ENCODE measurements at places on chromosomes 1 and 21. TPM values are rescaled to one million over a fixed set of nuclear protein-coding genes. Genes with fewer than 3 reads are reported as not detected.

DNA sequence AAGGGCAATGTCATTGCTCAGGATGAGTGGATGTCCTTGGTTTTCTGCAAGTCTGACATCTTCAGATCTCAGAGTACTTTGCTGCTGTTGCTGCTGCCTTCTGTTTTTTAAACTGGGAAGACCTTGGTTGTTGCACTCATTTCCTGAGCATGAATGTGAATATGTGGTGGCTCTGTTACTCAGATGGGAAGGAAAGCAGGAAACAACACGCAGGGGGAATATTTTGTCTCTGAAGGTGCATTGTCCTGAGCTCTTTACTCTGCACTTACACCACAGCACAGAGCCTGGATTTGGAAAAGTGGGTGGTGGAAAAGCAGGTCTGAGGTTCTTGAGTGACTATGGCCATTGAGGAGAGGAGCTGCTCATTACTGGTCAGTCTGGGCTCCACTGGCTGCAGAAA lies 36.3 kb downstream of the PTGFRN start:
- no peak for DNase-seq
- no peaks in the 10 kb centered on the region for H3K27me3 ChIP-seq
- H3K4me1 ChIP-seq: no peaks in the 10 kb centered on the region
- peaks cover 2% of the 10 kb centered on the region for H3K36me3 ChIP-seq

DNA sequence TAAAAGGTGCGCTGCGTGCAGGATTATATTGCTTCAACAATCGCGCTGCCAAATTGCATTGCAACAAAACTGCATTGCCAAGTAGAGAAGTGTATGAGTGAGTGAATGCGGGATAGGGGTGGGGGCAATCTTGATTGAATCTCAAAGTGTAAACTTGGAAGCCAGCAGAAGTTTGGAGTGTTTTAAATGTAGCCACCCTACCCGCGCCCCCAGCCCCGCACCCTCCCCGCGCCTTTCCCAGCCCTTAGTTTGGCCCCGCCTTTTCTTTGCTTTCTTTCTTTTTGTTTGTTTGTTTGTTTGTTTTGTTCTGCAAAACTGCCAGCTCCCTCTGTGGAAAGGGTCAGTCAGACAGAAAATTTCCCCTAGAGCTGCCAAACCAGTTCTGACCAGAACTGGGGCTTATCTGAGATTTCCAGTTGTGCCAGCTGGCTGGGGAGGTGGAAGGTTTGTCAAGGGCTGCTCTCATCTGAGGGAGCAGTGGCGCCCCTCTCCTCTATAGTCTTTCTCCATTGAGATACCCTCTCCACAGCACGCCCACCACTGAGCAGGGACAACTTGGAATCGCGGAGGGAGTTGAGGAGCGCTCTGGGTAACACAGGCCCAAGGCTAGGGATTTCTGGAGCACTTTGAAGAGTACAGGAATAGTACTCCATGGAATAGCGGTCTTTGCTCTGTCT lies 666 bp upstream of the BEND5 start:
- H3K27me3 ChIP-seq: no peaks in the 10 kb centered on the region
- H3K4me3 ChIP-seq: peak overlapping the region; percentile 97
- no peaks in the 10 kb centered on the region for H3K36me3 ChIP-seq
- H3K4me1 ChIP-seq: peaks cover 1% of the 10 kb centered on the region
- no peak for DNase-seq
- peak overlapping the region; percentile 17 for H3K27ac ChIP-seq

DNA sequence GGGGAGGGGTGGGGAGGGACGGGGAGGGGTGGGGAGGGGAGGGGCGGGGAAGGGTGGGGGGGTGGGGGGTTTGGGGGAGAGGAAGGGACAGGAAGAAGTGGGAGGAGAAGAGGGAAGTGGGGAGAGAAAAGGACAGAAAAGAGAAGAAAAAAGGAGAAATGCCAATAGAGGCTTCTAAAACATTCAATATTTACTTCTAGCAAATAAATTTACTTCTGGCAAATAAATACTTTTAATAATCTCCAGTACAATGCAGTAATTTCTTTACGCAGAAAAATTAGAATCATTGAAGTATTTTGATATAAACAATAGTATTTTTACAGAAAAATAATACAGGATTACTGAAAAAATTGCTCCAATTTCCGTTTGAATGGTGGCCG lies 9.4 kb upstream of the GPR161 start:
- no peaks in the 10 kb centered on the region for H3K36me3 ChIP-seq
- no peak overlapping the region for H3K27ac ChIP-seq
- no peak for DNase-seq
- no peaks in the 10 kb centered on the region for H3K27me3 ChIP-seq

Gene KRTAP19-3
- not detected for total RNA-seq

DNA sequence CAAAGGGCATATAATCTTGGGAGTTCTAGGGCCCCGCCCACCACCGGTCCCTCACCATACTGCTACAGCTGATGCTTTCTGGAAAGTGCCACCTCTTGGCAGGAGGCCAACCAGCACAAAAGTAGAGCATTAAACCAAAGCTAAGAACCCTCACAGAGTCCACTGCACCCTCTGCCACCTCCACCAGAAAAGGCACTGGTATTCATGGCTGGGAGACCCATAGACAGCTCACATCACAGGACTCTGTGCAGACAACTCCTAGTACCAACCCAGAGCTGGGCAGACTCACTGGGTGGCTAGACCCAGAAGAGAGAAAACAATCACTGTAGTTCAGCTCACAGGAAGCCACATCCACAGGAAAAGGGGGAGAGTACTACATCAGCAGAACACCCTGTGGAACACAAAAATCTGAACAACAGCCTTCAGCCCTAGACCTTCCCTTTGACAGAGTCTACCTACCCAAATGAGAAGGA lies 10.8 kb downstream of the THEM4 start:
- H3K4me3 ChIP-seq: no peak overlapping the region
- no peaks in the 10 kb centered on the region for H3K36me3 ChIP-seq
- no peak for DNase-seq
- H3K27ac ChIP-seq: no peak overlapping the region

GRCh38 chr21:45281411-45282282 lies 6.0 kb downstream of the POFUT2 start:
- no peaks in the 10 kb centered on the region for H3K27me3 ChIP-seq
- H3K4me1 ChIP-seq: no peaks in the 10 kb centered on the region
- no peak overlapping the region for H3K27ac ChIP-seq
- DNase-seq: no peak
- H3K4me3 ChIP-seq: no peak overlapping the region

DNA sequence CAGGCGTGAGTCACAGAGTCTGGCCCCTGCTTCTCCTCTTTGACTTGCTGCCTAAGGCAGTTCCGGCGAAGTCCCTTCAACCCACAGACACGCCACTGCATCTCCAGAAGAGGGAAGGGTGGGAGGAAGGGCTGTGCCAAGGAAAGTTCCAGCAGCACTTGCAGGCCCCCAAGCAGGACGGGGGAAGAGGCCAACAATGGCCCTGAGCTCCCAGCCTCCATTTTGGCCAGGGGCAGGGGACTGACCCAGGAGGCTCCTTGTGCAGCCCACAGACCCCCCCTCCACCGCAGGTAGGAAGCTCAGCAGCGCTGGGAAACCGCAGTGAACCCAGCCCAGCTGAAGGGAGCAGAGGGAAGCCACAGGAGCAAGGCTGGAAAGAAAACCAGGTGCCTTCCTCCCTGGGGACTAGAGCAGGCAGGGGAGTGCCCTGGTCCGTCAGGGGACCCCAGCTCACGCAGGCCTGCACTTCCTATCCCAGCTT lies 35.4 kb downstream of the ACOT7 start:
- peaks cover 2% of the 10 kb centered on the region for H3K4me1 ChIP-seq
- H3K27me3 ChIP-seq: no peaks in the 10 kb centered on the region
- no peak overlapping the region for H3K27ac ChIP-seq
- no peak overlapping the region for H3K4me3 ChIP-seq

GRCh38 chr1:104476126-104476525 lies 726.4 kb downstream of the AMY1C start:
- no peaks in the 10 kb centered on the region for H3K27me3 ChIP-seq
- H3K36me3 ChIP-seq: no peaks in the 10 kb centered on the region
- no peak overlapping the region for H3K4me3 ChIP-seq
- H3K27ac ChIP-seq: no peak overlapping the region

Gene DISC1
- 10.9 TPM for total RNA-seq

DNA sequence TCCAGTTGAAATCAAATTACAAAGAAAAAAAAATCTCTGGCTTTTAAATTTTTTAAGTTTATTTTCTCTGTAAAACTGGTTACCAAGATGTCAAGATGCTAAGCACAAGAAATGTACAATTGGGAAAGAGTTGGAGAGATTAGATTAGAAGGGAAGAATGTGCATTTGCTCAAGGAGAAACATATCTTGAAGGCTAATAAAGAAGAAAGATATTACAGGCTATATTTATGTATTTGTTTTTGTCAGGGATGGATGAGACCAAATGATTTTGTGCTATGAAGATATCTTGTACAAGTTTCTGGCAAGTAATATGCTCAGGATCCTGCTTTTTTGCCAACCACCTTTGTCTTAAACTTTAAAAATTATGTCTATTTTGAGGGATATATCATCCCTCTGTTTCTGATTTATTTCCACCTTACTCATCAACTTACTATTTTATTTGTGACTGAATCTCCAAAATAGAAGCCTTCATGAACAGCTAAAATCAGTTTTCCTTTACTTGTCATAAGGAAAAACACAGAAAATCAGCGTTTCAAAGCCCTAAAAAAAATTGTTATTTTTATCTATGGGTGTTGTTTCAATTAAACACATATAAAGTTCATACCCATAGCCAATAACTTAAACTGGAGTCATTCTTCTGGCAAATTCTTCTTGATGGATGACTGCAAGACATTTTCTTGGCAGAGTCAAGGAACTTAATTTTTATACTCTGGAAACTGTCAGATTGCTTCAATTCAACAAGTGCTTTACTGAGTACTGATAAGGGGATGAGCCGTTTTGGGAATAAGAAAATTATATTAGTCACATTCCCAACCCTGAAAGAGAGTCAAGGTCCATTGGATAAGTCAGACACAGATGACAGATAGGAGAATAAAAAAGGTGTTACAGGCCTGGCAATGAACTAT lies 141.8 kb downstream of the CTH start:
- no peaks in the 10 kb centered on the region for H3K27me3 ChIP-seq
- H3K36me3 ChIP-seq: no peaks in the 10 kb centered on the region

- no peaks in the 10 kb centered on the region for H3K36me3 ChIP-seq
- DNase-seq: no peak
- no peak overlapping the region for H3K27ac ChIP-seq
- no peaks in the 10 kb centered on the region for H3K4me1 ChIP-seq
Observed at GRCh38 chr21:37348664-37349063, 17.9 kb upstream of the DYRK1A start.

Gene LAMB3
- 3.9 TPM for total RNA-seq

Gene FCAMR
- not detected for total RNA-seq

- H3K36me3 ChIP-seq: no peaks in the 10 kb centered on the region
- no peak for DNase-seq
- no peak overlapping the region for H3K4me3 ChIP-seq
- H3K27me3 ChIP-seq: no peaks in the 10 kb centered on the region
- H3K27ac ChIP-seq: no peak overlapping the region
Observed at GRCh38 chr1:207691841-207692240, 46.9 kb downstream of the CR1L start.

Gene SLC44A3
- 3.3 TPM for total RNA-seq

Gene CD5L
- total RNA-seq: not detected

DNA sequence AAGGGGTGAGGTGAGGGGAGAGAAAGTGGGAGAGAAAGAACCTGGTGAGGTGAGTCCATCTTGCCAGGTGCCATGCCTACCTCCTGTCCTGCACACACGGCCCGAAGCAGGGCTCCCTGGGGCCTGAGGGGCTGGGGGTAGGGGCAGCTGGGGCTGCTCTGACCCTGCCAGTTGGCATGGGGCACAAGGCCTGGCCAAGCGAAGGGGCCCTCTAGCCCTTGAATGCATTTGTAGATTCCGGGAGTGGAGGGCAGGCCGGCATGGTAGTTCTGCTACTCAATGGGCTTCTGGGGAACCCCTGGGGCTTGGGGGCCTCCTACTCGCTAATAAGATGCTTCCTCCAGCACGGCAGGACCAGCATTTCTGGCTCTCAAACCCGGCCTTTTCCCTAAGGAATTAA lies 3.6 kb upstream of the PRDM16 start:
- H3K4me1 ChIP-seq: no peaks in the 10 kb centered on the region
- DNase-seq: no peak
- H3K36me3 ChIP-seq: no peaks in the 10 kb centered on the region
- H3K27ac ChIP-seq: no peak overlapping the region
- H3K4me3 ChIP-seq: peak overlapping the region; percentile 15

DNA sequence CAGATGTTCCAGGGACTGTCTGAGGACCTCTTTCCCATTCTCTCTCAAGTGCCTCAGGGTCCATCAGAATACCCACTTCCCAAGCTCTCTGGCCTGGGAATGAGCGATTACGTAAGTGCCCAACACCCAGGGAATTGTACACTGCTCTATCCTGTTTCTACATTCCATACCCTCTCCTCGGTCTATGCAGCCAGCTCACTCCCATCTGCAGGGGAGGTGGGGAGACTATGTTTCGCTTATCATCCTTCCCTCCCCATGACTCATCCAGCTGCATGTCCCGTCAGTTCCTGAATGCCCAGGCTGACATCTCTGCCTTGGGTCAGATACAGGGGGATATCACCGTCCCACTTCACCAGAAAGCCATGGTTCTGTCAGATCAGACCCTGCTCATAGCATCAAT lies 34.5 kb upstream of the CD1D start:
- H3K4me1 ChIP-seq: peaks cover 2% of the 10 kb centered on the region
- no peak overlapping the region for H3K4me3 ChIP-seq
- H3K36me3 ChIP-seq: no peaks in the 10 kb centered on the region
- no peak overlapping the region for H3K27ac ChIP-seq
- DNase-seq: no peak

DNA sequence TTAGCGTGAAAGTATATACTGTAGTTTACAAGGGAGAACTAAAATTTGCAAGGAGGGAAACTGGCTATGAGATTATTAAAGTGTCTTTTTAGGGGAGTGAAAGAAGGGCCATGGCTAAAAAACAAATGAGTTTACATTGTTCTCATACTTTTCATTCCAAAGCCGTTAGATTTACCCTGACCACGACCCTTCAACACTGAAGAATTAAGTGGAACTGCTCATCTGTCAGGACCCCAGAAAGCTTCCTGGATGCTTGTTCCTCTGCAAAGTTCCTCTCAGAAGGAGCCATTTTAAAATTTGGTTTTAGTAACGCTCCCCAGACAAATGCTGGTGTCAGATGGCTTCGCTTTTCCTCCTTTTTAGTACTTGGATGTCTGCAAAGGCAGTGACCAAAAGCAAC lies 82.7 kb upstream of the ZBTB18 start:
- H3K27ac ChIP-seq: no peak overlapping the region
- no peak for DNase-seq
- H3K36me3 ChIP-seq: no peaks in the 10 kb centered on the region
- H3K4me1 ChIP-seq: no peaks in the 10 kb centered on the region
- no peaks in the 10 kb centered on the region for H3K27me3 ChIP-seq

- H3K4me3 ChIP-seq: peak overlapping the region; percentile 64
- H3K27me3 ChIP-seq: no peaks in the 10 kb centered on the region
- H3K4me1 ChIP-seq: no peaks in the 10 kb centered on the region
Observed at GRCh38 chr1:202192770-202193613, 607 bp upstream of the LGR6 start.

Measured in aorta (tissue), 5 donors.